ENCODE measurements at places on chromosomes 16 and 17.
A peak's percentile ranks its signal among the peaks of the same experiment; 100 is the strongest.

DNA sequence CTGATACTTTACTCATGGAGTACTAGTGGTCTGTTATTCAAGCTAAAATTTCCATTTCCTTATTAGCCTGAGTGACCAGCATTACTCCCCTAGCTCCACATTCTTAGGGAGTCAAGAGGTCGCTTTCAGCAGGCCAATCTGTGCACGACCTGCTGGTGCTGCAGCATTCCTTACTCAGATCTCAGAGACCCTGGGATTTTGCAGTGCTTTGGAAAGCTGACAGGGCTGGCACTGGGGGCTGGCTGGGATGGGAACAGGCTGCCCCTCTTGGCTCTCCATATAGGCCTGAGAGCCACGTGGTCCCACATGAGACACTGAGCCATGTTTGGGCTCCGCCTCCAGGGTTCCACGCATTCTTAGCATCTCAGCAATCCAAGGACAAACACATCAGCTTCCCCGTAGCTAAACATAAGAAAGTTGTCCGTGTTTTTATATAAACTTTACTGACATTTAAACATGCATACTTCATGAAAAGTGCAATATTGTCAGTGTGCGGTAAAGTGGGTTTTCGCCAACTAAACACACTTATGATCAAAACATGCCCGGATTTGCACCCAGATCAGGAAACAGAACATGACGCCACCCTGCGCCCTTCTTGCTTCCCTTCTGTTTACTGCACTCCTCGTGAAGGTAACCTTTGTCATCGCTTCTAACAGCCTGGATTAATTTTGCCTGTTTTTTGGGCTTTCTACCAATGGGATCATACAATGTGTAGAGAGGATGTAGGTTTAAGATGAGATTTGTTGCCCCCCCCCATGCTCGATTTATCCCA is 254.5 kb upstream of the CACNG5 start:
- no peak for DNase-seq

GRCh38 chr17:10328206-10328605 is 44.6 kb downstream of the MYH13 start:
- no peak for DNase-seq

- DNase-seq = no peak
Observed at GRCh38 chr16:11528053-11528452, 58.7 kb downstream of the LITAF start.

DNA sequence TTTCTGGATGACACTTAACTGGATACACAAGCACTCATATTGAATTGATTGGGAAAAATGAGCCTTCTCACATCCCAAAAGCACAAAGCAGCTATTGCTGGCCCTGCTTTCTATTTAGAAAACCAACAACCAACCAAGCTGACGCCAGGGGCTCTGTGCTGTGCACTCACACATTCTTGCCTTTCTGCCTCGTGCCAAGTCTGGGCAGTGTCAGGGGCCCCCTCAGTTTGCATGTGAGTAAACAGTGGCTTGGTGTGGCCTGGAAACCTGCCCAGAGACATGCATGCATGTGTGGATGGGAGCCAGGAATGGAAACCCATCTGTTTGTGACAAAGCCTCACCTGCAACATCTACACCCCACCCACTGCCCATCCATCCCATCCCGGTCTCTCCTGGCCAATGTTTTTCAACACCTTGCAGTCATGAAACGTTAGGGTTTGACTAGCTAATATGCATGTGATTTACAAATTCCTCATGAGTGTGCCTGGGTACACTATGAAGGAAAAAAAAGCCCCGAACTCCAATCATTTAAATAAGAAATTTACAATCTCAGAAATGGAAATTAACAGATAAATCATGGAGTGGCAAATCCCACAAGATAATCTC is 20.4 kb downstream of the MIEF2 start:
- DNase-seq = no peak

GRCh38 chr17:1562176-1562643 is 382 bp downstream of the PITPNA start:
- DNase-seq = no peak

DNA sequence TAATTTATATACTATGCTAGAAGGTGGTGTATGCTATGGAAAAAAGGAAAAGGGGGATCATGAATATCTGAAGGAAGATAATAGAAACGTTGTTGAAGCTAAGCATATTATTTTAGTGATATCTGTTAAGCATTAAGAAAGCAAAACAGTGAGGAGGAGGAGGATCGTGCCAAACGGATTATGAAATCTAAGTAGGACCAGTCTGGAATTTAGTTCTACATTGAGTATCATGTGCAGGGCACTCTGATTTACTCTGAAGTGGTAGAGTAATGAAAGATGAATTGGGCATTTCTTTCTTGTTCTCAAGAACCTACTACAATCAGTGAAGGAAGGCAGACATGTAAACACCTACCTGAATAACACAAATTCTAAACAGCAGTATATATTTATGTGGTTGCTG is 195.3 kb downstream of the CYB561 start:
- no peak for DNase-seq

- no peak for DNase-seq
Observed at GRCh38 chr17:50059256-50059655, 3.3 kb downstream of the ITGA3 start.

DNA sequence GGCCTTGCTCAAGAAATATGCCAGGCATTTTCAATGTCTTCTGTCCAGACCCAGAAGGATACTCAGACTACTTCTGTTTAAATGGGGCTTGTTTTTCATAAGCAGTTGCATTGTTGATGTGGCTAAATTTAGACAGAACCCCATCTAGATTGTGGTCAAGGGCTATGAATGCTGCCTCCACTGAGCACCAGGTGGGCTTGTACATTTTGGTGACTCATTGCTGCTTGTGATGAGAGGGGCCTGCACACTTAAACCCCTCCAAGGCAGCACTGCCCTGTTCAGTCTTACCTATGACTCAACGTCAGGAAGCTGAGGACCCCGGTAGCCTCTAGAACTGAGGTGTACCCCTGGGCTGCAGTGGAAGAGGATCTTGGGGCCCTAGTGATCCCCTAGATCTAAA is 144.0 kb downstream of the PRKCA start:
- no peak for DNase-seq

DNA sequence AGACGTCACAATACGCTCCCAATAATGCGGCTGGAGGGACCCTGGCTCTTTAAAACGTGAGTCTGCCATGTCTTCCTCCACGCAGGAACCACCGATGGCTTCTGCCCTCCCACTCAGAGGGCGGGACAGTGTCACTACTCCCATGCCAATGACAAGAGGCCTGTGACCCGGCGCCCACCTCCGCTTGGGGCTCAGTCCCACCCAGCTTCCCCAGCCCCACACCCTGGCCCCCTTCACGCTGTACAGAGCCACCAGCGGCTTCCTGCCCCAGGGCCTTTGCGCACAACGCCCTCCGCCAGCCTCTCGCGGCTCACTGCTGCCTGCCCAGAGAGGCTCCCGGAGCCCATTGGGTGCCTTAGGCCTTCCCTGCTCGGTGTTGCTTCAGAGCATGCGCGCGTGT is 29.5 kb upstream of the ZNF469 start:
- no peak for DNase-seq

GRCh38 chr16:8931859-8932258 is 31.8 kb downstream of the USP7 start:
- DNase-seq = peak; percentile 42

DNA sequence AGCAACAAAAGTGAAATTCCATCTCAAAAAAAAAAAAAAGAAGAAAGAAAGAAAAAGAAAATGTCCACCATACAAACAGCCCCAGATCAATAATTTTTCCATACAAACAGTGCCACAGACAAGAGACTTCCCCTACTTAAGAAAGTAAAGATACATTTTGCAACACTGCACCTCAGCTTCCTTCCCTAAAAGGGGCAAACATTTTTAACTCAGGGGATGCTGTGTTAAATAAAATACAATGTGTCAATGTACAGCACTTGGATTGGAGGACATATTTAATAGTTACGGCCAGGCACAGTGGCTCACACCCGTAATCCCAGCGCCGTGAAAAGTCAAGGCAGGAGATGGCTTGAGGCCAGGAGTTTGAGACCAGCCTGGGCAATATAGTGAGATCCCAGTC is 22.3 kb downstream of the MYH11 start:
- DNase-seq = no peak

- no peak for DNase-seq
Observed at GRCh38 chr17:8019665-8020650, 17.5 kb downstream of the GUCY2D start.
